ENCODE measurements at places on chromosomes 16 and 17. TPM values are rescaled to one million over a fixed set of nuclear protein-coding genes. Genes with fewer than 3 reads are reported as not detected.

Gene KCNJ18
- not detected for polyA plus RNA-seq

DNA sequence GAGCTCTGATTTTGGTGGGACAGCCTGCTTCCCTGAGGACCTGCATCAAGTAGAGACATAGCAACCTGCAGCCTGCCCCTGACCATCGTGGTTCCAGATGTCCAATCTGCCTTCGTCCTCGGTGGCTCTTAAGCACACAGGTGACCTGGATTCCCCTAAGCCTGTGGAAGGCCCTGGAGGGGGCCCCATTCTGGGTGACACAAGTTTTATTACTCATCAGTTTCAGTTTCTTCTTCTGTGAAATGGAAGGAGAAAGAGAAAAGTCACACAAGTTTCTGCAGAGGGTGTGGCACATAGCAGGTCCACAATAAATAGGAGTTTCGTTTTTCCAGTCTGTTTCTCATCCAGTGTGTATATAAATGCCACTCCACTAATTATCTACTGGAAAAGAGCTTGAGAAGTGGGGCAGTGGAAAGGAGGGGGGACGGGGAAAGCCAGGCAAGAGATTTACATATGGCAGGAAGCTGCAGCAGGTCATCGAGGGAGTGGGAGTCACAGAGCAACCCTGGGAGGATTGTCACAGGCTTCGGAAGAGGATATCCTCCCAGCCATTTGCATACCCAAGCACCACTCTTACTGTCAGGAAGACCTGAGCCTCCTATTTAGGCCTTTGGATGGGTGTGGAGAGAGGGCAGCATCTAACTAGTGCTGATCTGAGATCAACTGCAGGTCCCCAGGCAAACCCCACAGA lies 10.0 kb upstream of the NOS2 start:
- no peak for DNase-seq

GRCh38 chr16:65917466-65917865 lies 449.0 kb upstream of the CDH5 start:
- no peak for DNase-seq

DNA sequence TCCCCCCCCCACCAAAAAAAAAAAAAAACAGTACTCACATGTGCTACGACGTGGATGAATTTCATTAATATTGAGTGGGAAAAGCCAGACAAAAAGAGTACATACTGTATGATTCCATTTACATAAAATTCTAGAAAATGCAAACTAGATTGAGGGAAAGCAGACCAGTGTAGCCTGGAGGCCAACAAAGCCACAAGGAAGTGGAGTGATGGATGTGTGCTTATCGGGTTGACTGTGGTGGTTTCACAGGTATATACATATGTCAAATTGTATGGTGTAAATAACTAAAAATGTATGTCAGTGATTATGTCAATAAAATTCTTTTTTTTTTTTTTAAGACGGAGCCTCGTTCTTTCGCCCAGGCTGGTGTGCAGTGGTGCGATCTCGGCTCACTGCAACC lies 1.9 kb upstream of the PLD6 start:
- DNase-seq: no peak

GRCh38 chr17:39761861-39762496 lies 24.2 kb downstream of the GRB7 start:
- no peak for DNase-seq
